Skeletal muscle cell (primary cell): ENCODE measurements at places on chromosomes 5 and 9.
A peak's percentile ranks its signal among the peaks of the same experiment; 100 is the strongest.

DNA sequence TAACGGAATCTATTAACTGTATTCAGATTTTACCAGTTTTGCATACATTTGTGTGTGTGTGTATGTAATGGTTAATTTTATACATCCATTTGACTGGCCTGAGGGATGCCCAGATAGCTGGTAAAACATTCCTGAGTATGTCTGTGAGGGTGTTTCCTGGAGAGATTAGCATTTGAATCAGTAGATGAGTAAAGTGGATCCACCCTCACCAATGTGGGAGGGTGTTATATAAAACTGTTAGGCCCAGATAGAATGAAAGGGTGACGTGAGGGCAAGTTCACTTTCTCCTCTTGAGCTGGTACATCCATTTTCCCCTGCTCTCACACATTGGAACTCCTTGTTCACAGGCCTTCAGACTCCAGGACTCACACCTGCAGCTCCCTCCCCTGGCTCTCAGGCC lies 88.7 kb downstream of the EMB start:
- no peak for DNase-seq

DNA sequence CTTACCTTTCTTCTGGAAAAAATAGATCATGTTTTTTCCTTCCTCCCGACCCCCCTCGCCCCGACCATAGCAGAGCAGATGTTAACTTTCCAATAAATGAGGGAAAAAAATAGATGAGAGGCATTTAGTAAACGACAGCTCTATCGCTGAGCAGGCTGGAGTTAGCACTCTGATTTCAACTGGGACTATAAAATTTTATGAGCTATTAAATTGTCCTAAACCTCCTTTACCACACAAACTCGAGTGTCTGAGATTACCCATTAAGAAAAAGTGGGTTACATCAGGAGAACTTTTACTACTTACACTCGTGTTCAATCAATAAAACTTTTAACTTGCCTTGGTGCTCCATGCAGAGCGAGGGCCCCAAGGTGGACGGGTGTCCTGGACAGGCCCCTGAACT lies 59.8 kb upstream of the RNU6ATAC start:
- no peak for DNase-seq

DNA sequence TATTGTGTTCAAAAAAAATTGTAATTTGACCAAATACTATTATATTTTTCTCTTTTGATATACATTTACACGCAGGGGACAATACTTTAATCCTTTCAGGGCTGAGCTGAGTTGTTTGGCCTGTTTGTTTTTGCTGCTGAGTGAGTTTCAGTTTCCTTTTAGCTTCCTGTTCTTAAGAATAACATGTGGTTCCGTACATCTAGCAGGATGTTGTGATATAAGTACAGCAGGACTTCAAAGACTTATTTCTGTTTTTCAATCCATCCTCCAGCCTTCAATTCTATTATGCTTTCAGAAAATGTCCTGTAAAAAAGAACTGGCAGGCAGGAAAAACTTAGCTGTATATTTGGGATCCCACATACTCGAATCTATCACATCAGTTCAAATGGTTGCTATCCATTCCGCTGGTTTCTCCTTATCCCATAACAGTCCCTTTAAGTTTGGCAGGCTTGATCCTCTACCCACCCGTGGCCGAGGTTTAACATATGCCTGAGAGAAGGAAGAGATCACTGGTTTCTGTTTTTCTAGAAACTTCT lies 1037.3 kb upstream of the ACO1 start:
- DNase-seq, result peak; percentile 17

DNA sequence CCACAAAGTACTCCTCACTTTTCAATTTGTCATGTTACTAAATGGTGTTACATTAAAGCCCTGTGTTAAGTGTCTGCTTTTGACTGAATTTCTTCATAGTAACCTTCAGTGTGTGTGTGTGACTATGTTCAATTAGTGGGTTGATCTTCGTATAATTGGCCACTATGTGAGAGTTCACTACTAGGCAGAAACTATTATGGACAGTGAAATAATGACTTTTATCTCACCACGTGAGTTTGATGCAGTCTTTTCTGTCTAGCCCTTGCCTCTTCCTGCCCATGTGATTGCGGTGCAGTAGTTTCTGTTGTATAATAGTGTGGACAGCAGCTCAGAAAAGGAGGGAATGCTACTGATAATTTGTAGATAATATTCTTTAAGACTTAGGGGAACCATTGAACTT lies 1.8 kb upstream of the MAML1 start:
- no peak for DNase-seq

DNA sequence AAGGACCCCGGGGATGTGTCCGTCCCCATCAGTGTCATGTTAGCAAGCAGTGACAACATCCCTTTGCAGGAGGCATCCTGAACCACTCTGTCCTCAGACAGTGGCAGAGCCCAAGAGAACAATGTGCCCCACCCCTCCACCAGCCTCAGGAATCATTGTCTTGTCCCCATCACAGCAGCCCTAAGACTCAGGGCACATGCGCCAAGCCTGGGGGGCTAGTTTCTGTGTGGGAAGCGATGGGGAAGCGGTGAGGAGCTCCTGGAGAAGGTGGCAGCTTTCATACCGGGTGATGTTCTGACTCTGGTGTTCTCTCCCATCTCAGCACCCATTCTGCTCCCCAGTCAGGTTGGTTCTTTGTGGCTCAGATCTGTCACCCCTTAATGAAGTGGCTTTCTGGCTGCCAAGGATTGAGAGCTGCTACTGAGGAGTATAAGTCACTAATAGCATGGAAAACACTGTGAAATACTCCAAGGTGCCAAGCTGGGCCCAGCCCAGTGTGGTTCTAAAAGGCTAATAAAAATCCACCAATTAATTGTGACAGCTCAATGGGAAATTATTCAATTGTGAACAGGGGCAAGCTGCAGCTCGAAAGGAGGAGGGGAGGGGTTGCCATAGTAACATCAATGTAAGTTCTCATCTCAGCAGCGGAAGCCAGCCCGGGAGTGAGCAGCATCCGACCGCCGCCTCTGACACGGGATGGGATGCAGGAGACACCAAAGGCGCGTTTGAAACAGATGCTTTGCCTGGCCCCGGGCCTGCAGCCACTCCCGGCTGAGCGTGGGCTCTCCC lies 4.7 kb downstream of the QRFP start:
- no peak for DNase-seq

DNA sequence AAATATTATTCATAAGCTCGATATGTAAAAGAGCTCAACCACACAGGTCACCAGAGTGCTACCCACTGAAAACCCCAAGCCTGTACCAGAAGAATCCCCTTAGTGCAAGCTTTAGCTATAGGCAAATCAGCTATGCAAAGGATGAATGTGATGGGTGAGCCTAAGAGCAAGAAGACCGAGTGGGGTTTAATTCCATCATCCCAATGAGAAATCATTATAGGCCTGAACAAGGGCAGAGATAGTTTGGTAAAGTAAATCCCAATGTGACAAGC lies 21.8 kb downstream of the ELOVL7 start:
- DNase-seq, result no peak

GRCh38 chr5:45098483-45098882 lies 289.7 kb downstream of the MRPS30 start:
- DNase-seq, result no peak

- no peak for DNase-seq
These were observed 6.9 kb downstream of the KCTD16 start for GRCh38 chr5:144177548-144177947.

DNA sequence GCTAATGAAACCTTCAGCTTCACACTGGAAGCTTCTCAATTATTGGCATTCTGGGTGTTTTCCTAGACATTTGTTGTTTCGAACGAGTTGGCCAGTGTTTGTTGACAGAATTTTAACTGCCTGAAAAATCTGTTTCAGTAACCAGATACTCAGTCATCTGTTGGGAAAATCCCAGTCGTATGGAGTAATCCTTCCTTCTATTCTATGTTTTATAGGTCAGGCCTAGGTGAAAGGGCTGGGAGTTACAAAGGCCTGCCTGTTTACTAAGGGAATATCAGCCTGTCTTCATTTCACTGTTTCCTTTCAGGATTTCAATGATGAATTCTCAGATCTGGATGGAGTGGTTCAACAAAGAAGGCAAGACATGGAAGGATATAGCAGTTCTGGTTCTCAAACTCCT lies 59.9 kb downstream of the GRAMD2B start:
- no peak for DNase-seq

- no peak for DNase-seq
These were observed 252.4 kb upstream of the DAPK1 start for GRCh38 chr9:87245271-87245670.

GRCh38 chr5:14415698-14416074 lies 165.9 kb upstream of the OTULINL start:
- no peak for DNase-seq

DNA sequence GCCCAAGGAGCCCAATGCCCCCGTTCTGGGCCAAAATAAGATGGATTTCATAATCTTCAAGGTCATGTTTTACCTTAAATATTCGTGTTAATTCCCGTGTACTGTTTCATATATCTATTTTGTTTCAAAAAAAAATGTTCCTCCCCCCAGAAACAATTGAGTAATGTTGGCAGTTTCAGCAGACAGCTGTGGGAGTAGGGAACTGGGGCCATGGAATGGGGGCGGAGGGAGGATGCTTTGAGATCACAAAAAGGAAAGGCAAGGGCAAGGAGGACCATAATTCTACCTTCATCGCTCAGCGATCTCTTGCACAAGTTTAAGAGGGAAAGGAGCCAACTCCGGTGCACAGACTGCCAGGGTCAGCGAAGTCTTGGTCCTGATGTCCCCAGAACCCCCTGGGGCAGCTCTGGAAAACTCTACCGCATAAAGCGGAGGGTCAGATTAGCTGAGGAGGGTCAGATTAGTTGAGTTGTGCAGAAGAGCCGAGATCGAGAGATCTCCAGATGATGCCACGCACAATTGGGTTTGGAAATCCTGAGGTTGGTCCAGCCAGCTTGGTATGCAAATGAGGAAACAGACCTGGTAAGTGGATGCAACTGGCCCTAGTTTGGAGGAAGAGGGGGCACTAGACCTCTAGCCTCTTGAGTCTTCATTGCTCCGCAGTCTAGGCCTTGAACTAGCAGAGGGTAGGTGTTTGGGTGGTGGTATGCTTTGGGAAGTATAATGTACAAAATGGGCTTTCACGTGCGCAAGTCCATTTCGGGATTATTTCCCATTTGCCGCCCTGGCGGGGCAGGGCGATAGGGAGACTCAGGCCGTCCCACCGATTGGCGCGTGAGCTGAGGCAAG lies 24.0 kb downstream of the CDKN2A start:
- no peak for DNase-seq

- no peak for DNase-seq
These were observed 833 bp downstream of the ANKHD1 start for GRCh38 chr5:140402258-140403074.

DNA sequence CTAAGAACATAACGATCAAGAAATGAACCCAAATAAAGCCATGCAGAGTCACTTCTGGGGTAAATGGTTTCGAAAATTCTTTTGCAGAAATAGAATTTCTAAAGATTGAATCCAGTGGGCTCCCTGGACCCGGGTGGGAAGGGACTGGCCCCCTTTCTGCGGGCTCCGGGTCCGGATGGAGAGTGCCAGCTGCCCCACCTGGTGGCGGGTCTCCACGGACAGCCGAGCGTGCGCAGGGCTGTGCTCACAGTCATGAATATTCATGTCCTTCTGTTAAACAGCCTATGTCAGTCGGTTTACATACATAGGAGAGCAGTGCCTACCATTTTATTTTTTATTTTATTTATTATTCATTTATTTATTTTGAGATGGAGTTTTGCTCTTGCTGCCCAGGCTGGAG lies 4.7 kb upstream of the PPP1R26 start:
- DNase-seq, result no peak

GRCh38 chr5:62059960-62060359 lies 246.0 kb upstream of the KIF2A start:
- DNase-seq, result no peak

DNA sequence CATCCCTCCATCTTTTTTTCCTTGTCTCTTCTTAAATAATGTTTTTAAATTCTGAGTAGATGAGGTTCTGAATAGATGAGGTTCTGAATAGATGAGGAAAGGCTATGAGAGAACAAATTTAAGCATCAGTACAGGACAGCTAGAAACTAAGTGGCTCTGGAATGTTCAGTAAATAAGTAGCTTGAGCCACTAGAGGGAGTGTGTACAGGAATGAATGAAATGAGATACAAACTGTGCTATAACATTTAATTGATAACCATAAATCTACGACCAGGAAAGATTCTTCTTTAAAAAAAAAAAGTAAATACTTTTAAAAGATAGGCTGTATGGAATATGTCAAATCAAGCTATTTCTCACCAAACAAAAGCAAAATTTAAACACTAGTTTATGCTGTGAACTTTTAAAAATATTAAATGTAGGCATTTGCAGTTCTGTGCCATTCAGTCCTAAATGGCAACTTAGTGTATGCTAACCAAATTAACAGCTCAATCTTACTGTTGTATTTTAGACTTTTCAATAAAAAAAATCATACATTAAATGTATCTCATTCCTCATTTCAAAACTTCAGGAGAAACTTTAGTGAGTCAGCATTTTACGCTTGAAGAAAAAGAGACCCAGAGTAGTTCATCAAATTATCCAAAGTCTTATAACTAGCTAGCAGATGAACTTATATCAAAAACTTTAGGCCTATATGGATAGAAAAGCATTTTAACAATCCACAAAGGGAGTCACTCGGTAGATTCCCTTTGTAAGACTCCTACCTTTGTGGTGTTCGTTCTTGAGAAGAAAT lies 70.4 kb upstream of the SNX2 start:
- DNase-seq, result peak; percentile 28

DNA sequence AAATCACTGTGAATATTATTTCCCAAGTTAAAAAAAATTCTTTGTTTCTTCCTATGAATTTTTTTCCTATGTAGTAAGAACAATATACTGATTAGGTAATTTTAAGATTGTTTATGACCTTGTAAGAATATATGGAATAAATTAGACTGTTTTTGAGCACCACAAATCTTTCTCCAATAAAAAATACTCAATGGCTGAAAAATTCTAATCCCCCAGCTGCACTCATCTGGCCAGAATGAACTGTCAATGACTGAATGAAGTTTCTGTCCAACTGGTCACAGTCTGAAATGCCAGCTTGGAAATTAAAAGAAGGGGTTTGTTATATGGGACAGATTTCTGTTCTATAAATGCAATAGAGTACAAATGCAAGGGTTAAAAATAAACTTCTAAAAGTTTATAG lies 569.5 kb upstream of the SEMA6A start:
- DNase-seq, result no peak

GRCh38 chr5:50738864-50739263 lies 72.4 kb downstream of the PARP8 start:
- DNase-seq, result no peak

DNA sequence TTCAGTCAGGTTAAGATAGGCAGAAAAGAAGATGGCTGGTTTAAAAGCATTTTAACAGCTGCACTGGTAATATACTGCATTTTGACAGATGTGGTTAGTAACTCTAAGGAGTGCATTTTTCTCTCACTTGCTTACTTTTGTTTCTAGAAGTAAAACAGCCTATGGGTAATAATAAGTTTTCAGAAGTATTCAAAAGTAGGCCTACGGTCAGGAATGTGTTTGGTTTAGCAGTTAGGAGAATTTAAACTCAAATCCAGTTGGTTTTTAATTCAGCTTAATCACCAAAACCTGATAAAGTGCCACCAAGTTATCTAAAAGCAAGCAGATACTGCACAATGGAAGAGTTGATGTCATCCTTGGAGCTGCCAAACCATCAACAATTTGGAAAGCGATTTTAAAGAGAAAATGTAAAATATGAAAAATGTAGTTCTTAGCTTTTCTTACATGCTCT lies 160.3 kb downstream of the ARSB start:
- no peak for DNase-seq
